ENCODE measurements at places on chromosomes 3 and 15.

DNA sequence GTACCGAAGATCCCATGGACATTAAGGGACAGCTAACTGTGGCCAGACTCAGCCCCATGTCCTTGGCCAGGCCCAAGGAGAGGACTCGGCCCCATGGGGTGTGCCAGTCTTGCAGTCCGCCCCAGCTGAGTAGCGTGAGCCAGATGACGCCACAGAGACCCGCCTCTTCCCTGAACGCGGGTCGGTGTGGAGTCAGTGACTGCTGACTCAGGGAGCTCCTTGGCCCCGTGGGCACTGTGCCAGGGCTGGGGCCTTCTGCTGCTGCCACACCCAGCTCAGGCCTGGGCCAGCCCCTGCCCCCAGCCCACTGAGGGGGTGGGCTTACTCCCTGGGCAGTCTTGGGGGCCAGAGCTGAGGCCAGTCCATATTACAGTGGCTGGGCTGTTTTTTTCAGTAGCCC lies 52.8 kb downstream of the PLXNA1 start:
- DNase-seq: peak; percentile 78

GRCh38 chr3:8578282-8578681 lies 66.3 kb downstream of the SSUH2 start:
- no peak for DNase-seq

- peak; percentile 94 for DNase-seq
Observed at GRCh38 chr15:89822026-89822425, 7.4 kb upstream of the ANPEP start.

DNA sequence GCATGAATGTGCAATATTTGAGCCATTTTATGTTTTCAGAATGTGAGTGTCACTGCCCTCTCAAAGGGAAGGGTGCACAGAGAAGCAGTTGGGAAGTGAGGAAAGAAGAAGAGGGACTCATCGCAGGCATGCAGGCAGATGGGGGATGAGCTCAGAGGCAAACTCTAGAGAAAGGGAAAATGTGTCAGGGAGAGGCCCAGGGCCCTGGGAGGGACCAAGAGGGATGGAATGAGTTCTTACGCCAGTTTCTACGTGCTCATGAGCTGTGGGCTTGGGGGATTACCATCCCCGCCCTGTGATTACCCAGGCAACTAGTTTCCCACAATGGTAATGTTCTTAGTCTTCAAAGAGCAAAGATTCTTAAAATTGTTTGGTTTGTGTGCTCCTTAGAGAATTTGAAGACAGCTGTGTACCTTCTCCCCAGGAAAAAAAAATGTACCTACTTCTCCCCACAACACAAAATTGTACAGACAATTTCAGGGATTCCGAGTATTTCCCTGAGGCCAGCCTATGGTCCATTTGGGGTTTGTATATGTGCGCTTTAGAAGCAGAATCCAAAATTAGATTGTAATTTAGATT lies 17.8 kb downstream of the GCSAM start:
- no peak for DNase-seq

DNA sequence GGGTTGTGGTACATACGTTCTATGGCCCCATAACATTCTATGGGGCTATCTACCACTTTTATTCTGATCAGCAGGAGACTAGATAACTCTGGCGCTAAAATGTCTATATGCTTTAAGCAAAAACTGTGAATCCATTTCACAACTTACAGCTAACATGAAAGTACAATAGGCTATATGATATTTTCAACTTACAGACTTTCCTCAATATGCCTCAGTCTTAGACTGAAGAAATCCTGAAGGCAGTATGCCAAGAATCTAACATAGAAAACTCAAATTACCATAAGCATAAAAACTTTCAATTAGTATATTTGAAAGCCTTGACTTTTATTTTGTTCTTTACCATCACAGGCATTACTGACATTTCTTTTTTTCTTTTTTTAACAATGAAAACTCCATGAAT lies 81.4 kb downstream of the CBLB start:
- no peak for DNase-seq

DNA sequence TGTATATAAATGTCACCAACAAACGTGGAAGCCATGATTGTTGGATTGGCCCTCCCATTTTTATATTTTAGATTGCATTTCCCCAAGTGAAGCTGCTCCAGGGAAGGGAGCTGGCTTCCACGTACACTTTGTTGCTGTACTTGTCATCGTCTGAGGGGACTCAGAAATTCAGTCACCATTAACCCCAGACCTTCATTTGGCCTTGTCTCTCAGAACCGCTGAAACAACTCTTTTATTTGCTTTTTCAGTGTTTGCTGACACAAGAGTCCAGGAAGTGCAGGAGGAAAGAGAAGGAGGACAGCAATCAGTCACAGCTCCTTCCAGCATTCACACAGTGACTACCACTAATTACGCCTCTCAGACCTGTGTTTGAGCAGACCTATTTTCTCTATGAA lies 276.5 kb downstream of the TBL1XR1 start:
- no peak for DNase-seq
